Fibroblast of villous mesenchyme (primary cell): ENCODE measurements at places on chromosomes 16 and 17.

DNA sequence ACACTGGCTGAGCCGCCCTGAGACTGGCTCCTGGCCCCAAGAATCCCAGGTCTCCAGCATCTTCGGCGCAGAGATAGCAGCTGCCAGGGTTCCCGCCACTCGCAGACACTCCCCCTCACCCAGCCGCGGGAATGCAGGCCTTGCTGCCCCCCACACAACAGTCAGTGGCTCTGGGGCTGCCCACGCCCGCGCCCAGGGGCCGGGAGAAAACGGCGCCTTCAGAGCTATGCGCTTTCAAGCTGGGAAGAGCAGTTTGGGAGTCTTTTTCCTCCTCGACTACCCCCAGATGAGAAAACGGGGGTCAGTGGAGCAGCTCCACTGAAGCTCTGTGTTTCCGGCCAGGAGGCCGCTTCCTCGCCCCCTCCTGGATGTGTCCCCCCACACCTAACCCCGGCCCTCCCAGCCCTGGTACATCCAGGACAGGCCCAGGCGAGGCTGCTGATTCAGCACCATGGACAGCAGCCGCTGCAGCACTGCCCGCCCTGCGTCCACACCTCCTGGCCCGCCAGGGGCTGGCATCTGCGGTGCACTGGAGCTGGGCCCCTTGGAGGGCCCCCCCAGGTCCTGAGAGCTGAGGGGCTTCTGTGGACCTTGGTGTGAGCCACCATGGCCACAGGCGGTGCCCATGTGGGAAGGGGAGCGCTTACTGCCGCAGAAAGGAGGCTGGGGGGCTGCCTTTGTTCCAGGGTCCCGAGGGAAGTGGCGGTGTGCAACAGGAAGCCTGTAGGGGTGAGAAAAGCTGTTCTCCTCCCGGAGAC is 35.7 kb downstream of the CACNA1H start:
- DNase-seq: peak; percentile 29

DNA sequence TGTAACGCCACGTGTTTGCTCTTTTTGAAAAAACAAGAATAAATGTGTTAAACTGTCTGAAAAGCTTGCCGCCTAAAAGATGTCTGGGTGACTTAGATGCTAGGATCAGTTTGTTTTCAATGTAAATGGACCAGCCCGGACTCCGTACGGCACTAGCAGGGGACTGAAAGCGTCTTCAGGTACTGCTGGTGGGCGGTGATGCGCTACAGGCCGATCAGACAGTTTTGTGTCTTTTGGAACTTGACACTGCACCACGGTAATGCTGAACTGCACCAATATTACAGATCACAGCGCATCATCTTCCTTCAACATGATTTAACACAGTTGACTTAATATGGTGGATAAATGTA is 727 bp upstream of the MBTPS1 start:
- peak; percentile 51 for DNase-seq

DNA sequence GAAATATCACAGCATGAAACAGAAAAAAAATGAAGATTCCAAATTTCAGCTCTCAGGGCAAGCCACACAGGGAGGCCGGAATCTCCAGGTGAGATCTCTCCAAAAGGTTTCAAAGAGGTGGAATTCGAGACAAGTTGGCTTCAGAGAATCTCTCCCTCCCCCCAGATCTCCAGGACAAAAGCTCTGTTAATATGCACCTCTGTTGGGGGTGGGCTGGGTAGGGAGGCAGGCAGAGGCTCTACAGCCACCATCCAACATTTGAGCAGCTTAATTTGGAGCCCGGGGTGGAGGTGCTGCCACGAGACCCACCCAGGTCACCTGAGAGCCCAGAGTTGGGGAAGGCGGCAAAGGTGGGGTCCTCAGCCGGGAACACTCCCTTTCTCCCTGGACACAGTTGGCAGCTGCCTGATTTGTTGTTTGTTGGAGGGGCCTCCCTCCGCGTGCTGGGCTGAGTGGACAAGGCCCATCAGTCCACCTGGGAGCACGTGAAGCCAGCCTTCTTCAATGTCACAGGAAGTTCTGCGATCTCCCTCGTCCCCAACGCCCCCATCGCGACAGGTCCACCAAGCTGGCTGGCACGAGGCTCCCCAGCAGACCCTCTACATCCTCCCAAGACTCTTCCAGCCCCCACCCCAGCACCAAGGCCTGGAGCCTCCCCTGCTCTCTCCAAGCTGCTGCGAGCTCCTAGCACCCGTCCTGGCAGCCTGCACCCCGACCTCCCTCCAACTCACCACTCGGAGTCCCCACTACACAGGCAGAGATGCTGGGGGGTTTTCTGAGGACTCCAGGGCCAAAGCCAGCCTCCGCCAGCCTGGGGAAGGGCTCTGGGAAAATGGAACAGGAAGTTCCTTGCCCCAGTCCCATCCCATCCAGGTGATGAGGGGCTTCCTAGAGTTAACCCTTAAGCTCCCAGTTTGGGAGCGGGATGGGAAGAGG is at the start of gene ZSCAN10:
Gene ZSCAN10, minus strand, starts transcription at position 836 of the 936 bp plus-strand sequence. CDS start 6,357 bp downstream, outside the sequence.
- no peak for DNase-seq

DNA sequence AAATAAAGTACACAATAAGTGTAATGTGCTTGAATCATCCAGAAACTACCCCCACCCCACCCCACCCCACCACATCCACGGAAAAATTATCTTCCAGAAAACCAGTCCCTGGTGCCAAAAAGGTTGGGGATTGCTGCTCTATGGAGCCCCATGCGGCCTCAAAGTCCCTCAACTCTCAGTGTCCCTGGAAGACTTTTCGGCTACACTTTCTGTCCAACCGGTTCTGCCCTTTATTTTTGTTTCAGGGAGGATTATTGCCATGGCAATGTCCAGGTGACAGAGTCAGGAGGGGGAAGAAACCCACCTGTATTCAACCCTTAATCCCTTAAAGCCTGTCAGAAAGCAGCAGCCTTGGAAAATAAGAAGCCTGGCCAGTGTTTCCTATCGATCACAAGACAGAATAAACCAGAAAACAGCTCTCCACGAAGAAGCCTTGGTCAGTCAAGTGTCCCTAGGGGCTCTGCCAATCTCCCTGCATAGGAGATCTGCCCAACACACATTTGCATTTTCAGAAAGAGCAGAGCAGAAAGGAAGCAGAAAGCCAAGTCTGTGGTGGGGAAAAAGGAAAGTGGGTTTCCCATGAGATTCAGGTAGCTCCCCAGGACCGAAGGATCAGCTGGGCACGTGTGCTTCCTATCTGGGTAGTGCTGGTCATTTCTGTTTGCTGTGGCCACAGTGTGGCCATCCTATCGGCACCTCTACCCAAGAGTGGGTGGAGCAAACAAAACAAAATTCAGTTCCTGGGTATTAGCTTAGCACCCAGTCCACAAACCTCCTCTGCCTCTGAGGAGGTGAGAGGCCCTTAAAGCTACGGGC is 342.7 kb downstream of the SOX9 start:
- DNase-seq: no peak

GRCh38 chr16:66690106-66690847 is 6.3 kb downstream of the CMTM4 start:
- no peak for DNase-seq

GRCh38 chr17:82678265-82678891 is 20.1 kb downstream of the RAB40B start:
- no peak for DNase-seq

GRCh38 chr16:64132759-64133361 is 989.0 kb downstream of the CDH11 start:
- DNase-seq: no peak

- no peak for DNase-seq
Measured at GRCh38 chr16:46748775-46749705, 896 bp upstream of the MYLK3 start.

DNA sequence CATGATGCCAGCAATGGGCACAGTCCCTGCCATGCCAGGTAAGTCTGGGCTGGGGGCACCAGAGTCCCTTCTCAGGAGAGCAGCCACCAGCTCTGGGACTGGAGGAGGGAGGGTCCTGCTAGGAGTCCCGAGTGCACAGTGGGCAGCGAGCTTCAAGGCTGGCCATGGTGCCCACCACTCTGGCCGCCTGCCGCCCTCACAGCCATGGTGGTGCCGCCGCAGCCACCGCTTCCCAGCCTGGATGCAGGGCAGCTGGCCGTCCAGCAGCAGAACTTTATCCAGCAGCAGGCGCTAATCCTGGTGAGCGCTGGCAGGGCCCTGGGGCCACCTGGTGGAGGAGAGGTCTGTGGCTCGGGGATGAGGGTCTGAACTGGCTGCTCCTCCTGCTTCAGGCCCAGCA is 17.9 kb upstream of the SMIM5 start:
- DNase-seq: no peak

DNA sequence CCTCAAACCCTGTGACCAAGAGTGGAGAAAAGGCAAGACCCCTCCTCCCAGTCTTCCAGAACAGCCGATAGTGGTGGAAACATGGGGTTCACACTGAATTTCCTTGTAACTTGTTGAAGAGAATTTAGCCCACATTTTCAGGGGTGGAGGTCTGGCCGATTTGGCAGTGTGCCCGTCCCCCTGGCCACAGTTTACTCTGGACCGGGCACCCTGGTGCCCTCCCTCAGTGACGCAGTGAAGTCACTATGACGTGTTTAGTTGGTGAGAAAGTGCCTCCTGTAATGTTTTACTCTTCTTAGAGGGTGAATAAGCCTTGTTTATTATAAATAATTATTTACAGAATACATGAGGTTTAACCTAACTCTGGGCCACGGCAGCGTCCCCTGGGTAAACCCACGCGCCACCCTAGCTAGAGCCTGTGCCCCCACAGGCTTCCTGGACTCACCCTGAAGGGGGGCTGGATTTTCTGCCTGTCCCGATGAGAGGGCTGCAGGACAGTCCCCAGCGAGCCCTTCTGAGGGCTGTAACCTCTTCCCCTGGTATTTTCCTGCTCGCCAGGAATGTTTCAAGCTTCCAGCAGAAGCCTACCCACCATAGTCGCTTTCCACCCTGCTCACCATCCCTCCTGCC is 316.9 kb downstream of the SEC14L1 start:
- no peak for DNase-seq

GRCh38 chr17:79216826-79217225 is 142.2 kb downstream of the ENGASE start:
- DNase-seq: no peak

GRCh38 chr17:72193391-72194106 is 72.7 kb downstream of the SOX9 start:
- peak; percentile 10 for DNase-seq

GRCh38 chr16:871562-872345 is 71.2 kb upstream of the GNG13 start:
- DNase-seq: no peak

- no peak for DNase-seq
Measured at GRCh38 chr17:78395155-78395554, 16.7 kb downstream of the PGS1 start.

DNA sequence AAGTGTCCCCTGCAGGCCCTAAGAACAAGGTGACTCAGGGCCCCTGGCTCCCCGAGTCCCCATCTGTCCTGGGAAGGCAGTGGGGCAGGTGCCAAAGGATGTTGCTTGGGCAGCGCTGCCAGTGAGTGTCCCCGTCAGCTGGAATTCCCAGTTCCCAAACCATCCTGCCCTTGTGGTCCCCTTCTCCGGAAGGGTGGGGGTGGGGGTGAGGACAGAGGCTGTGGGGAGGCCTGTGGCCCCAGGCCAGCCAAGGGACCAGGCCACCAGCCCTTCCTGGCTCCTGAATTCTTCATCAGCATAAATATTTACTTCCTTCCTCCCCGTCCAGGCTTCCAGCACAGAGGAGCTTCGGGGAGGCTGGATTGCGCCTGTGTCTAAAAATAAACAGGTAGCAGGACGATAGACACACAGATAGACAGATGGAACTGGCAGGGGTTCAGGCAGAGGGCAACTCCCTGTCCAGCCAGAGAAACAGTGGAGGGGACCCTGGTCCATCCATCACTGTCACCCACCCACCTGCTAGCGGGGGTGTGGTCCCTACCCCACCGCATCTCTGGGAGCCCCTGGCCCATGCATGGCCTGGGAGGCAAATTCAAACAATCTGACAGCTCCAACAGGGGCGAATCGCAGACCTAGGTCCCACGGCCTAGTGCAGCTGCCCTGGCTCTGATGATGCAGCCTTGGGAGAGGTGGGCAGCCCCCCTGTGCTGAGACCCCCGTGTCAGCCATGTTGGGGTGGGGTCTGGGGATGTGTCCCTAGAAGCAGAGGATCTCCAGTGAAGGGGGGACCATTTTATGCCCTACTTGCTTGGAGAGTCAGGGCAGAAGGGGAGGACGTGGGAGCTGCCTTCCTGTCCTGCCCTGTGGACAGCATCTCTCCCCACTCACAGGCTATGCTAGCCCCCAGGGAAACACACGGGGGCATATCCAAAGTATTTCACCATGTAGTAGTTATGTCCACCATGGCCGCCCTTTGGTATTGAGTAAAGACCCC is 13.2 kb downstream of the GLIS2 start:
- DNase-seq: no peak

DNA sequence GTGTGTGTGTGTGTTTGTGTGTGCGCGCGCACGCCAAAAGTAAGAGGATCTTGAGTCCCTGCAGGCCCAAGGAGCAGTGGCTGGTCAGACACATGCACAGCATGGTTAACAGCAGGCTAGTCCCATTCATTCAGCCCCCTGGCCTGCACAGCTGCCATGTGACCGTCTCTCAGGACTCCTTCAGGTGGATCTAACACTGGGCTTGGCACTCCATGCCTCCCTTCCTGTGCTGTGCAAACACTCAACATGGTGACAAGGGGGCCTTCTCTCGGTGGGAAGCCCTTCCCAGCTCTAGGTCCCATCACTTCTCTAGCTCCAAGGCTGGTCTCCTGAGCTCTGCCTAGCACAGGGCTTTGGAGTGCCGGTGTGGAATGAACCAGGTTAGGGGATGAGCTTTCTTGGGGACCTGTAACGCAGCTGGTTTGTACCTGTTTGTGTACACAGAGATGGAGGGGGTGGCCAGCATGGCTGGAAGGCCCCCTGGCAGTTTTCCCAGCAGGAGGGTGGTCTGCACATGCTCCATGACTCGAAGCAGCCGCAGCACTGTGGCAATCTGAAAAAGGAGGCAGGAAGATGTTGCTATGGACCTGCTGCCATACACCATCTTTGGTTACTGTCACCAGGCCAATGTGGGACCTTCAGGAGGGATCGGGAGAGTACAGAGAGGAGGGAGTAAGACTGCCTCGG is 69.4 kb upstream of the GCSH start:
- no peak for DNase-seq

- peak; percentile 69 for DNase-seq
Measured at GRCh38 chr16:31215287-31216162, 1.4 kb downstream of the PYDC1 start.

GRCh38 chr17:29155227-29155965 is 24.8 kb downstream of the MYO18A start:
- peak; percentile 55 for DNase-seq

DNA sequence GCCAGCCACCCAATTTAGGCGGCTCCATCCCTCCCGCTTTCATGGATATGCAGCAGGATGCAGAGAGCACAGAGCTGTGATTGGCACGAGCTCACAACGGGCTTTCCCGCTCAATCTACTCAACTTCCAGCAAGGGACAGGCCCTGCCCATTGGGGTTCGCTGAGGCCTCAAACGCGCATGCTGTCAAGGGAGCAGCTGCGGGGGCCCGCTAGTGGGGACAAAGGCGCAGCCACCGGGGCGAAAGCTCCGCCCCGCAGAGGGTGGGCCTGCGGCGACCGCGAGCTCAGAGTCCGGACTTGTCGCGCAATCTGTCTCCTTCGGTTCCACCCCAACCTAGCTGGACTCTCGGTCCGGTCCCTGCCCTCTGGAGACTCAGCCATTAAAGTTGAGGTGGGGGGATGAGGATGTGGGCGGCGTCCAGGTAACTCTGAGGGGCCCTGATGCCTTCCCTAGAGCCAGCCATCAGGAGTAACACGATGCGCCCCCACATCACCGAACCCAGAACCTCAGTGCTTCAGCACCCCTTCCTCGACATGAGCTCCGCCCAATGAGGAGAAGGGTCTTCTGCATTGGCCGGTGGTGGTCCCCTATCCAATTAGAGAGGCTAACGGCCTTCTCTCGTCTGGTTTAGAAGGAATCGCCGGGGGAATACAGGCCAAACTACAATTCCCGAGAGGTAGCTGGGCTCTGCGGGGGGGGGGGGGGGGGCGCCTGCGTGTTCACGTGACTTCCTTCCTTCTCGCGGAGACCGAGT is 489 bp upstream of the NFATC3 start:
- DNase-seq: peak; percentile 68

- DNase-seq: peak; percentile 48
Measured at GRCh38 chr17:76909971-76910760, 42.0 kb downstream of the MGAT5B start.
